Muscle of back (tissue), 13 donors: ENCODE measurements at places on chromosomes 1 and 21. TPM values are rescaled to one million over a fixed set of nuclear protein-coding genes. Genes with fewer than 3 reads are reported as not detected.

DNA sequence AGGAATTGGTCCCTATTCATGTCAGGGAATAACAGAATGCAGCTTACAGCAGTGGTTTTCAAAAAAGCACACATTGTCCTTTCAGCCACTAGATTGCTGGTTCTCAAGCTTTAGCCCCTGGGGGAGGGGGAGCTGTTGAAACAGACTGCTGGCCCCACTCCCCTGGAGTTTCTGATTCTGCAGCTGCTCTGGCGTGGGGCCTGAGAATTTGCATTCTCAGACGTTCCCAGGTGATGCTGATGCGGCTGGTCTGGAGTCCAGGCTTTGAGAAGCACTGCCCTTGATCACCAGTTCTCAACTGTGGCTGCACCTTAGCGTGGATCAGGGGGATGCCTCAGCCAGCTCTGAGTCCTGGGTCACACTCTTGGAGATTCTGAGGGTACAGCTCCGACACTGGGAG lies 62.7 kb upstream of the LAPTM5 start:
- peak; percentile 48 for DNase-seq

The CFAP74 gene
- polyA plus RNA-seq: 0.16 TPM

DNA sequence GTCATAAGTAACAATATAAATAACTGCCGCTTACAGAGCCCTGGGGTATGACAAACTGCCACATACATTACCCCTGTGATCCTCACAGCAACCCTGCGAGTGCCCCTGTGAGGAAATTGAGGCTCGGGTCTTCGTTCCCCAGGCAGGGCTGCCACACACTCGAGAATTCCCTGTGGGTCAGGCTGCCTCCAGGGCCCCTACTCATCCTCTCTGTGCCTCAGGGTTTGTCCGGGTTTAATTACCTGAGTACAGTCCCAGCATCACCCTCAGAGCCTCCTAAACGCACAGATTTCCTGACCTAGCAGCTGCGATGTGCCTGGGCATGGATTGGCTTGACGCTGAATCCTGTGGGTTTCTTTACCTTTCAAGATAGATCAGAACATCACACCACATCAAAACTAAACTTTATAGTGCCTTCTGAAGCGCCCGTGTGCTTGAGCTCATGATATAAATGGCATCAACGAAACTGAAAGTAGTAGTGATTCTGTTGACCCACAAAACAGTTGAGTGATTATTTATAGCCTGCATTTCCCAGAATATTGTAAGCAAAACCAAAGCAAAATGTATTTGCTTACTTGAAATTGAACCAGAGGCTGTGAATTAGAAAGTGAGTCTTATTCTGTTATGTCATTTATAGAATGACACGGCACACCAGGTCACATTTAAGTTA lies 14.0 kb downstream of the SLC37A1 start:
- DNase-seq: no peak

- no peak for DNase-seq
Measured at GRCh38 chr1:12249181-12249580, 19.4 kb downstream of the VPS13D start.

DNA sequence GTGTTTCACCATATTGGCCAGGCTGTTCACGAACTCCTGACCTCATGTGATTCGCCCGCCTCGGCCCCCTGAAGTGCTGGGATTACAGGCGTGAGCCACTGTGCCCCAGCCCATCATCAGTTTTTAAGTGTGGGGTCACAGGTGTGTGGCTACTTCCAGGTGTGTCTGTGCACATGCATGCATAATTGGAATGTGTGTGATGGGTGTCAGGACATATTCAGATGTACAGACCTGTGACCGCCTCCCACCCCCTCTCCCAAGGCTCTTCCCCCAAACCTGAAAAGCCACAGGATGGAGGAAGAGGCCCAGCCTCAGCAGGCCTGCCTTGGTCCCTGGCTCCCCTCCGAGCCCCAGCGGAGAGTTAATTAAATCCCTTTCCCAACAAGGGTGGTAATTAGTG lies 37.3 kb upstream of the CSF3R start:
- DNase-seq: no peak

The WNT2B gene
- polyA plus RNA-seq: 8.5 TPM

The SHE gene
- polyA plus RNA-seq: 8.5 TPM

GRCh38 chr1:76125473-76126219 lies 51.1 kb downstream of the ST6GALNAC3 start:
- DNase-seq: peak; percentile 15

- DNase-seq: no peak
Measured at GRCh38 chr1:152397474-152397873, 16.6 kb downstream of the CRNN start.

- DNase-seq: no peak
Measured at GRCh38 chr1:206970446-206970845, at the start of gene FCAMR. TSS of gene FCAMR (minus strand) at chr1:206970460. CDS start at chr1:206970125, 335 bp downstream.
